ENCODE measurements at places on chromosomes 3 and 15.

DNA sequence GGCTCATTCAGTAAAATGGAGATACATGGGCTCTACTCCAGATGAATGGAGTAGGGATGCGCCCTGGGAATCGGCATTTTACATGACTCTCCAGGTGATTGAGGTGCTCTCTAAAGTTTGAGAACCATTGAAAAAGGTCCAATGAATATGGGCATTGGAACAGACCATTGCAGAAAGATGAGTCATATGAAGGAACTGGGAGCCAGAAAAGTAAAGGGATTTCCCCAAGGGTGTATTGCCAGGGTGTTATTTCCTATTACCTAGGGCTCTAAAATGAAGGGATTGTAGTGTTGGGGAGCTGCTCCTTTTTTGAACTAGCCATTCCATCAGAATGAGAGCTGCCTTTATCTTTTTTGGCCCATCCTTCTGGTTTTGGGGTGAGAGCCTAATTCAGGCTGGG lies 21.7 kb downstream of the CLDN11 start:
- no peak for DNase-seq

- DNase-seq, result no peak
Observed at GRCh38 chr15:101207867-101208288, 44.0 kb downstream of the CHSY1 start.

DNA sequence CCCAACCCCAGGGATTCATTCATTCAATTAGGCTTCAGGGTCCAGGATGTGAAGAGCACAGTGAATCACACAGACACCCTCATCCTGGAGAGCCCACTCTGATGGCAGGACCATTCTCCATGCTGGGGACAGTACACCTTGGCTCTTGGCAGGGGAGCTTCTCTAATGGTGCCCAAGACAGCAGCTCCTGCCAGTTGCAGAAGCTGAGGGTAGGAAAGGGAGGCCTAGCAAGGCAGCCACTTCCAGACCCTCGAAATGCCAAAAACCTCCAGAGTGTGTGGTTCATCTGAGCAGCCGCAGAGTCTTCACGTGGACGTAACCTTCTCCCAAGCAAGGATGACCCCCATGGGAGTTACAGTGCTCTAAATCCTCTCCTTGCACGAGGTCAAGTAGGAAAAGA lies 186.2 kb downstream of the XXYLT1 start:
- no peak for DNase-seq

DNA sequence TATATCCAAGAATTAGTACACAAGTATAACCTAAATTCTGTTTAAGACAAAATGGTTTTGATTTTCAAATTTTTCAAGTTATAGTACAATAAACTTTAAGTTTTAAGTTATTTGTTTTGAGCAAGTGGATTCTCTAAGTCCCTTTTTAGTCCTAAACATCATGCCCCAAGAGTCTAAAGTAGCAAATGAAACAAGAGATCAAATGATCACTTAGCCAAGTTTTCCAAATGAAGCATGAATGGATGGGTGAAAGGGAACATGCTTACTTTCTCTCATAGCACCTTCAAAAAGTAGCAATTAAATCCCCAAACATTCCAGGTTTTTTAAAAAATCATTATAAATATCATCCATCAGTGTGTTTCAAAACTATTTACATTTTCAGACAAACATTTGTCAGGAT lies 19.5 kb downstream of the DLG1 start:
- no peak for DNase-seq

DNA sequence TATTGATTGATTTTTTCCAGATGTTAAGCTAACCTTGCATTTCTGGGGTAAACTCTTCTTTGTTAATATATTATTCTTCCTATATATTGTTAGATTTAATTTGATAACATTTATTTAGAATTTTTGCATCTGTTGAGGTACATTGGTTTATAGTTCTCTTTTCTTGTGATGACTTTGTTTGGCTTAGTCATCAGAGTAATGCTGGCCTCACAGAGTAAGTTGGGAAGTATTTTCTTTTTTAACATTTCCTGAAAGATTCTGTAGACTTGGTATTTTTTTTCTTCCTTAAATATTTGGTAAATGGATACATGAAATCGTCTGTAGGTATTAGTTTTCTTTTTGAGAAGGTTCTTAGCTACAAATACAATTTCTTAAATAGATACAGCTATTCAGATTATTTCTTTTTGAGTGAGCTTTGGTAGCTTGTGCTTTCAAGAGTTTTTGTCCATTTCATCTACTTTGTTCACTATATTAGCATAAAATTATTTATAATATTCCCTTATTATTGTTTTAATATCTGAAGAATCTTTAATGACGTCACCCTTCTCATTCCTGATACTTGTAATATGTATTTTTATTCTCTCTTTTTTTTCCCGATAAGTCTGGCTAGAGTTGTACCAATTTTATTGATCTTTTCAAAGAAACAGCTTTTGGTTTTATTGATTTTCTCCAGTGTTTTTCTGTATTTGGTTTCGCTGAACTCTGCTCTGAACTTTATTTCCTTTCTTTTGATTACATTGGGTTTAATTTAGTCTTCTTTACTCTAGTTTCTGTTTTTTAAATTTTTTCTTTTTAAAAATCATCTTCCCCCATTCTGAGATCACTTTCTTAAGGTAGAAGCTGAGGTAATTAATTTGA lies 6.5 kb upstream of the HPS3 start:
- DNase-seq, result no peak

DNA sequence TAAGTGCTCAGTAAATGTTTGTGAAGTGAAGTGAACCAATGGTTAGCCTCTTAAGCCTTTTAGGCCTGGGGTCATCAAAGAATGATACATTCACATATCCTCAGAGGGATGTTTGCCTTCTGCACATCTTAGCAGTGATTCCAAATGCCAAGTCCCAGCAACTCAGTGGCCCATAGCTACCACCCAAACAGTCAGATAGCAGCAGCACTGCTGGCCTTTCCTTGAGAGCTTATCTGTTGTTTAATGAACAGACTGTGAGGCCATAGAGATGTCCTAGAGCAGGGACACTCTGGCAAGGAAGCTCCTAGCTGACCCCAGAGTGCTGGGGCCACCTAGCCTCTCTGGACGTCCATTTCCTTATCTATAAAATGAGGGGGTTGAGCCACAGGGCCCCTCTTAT lies 86.8 kb downstream of the CYP19A1 start:
- no peak for DNase-seq

- DNase-seq, result no peak
Observed at GRCh38 chr15:45328663-45329062, 49.7 kb downstream of the GATM start.

DNA sequence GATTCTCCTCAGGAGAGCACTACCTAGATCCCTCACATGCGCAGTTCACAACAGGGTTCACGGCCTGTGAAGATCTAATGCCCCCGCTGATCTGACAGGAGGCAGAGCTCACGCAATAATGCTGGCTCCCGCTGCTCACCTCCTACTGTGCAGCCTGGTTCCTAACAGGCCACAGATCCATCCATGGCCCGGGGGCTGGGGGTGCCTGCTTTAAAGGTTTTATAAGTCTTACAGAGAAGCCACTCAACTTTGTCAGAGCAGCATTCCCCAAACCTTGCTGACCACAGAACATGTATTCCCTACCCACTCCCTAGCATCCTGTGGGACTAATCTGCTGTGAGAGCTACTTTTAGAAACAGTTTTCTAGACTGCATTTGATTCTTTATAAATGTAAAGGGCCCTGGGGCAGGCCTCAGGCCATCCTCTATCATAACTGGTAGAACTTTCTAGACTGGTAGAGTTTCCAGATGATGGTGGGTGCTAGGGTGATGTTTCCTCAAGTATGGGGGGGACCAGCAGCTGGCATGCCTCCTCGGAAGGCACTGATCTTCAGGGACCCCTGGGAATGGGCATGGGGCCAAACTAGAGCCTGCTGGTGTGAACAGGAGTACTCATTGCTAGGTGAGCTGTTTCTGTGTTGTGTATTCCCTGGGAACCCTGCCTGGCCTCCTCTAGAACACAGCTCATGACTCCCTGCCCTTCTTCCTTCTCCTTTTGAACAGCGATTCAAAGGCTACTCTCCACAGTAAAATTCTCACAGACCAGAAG lies 25.7 kb upstream of the RAD18 start:
- DNase-seq, result no peak

DNA sequence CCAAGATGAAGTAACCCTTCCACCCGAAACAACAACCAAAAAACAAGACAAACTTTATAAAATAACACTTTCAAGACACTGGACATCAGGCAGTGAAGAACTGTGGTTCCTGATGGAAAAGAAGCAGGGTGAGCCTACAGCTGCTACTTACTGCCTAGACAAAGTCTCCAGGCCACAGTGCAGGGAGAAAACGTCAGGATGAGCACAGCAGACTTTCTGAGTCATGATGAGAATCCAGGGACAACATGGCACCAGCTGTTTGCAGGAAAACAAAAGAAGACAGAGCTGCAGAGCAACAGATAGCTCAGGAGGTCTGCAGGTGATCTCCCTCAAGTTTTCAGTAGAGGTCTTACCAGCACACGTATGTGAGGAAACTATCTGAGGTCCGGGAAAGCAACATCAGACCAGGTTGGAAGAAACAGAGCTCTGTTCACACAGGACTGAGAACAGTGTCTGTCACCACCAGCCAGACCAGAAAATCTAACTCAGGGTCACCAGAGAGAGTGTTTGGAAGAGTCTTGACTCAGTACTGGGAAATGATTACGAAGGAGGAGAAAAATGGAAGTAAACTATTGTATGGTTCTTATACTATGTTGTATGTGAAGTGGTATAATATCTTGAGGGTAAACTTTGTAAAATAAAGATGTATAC lies 108.9 kb downstream of the ANO10 start:
- DNase-seq, result no peak

DNA sequence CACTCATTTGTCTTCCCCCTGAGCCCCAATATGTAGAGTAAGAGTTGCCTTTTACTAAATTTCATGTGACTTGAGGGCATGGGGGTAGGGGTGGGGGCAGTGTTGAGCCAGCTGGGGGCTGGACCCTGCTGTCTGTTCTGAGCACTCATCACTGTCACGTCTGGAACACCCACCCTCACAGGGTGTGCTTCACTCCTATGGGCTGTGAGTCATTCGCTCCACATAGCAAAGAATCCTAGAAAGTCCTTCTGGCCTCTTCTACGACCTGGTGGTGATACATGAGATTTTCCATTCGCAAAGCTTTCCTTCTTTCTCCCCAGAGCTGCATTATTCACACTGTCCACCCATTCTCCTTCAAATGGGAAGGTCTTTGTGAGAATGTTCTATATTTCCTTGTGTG lies 43.6 kb upstream of the MGLL start:
- no peak for DNase-seq

DNA sequence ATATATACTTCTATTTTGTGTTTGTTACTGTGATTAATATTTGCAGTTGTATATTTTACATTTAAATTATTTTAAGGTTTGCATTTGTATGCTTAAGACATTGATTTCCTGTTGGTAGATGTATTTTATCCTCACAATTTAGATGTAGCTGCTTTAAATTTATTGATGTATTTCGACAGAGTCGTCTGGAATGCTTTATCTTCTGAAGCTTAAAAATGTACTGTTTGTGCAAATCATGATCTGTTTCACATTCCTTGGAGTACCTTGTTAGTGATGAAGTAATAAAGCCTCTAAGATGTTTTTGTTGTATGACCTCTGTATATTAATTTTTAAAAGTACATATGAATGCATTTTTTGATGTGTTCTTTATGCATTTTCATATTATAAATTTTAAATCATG lies 1.9 kb downstream of the CHD2 start:
- DNase-seq, result no peak

- DNase-seq, result no peak
Observed at GRCh38 chr3:16122155-16122554, 52.3 kb upstream of the GALNT15 start.

DNA sequence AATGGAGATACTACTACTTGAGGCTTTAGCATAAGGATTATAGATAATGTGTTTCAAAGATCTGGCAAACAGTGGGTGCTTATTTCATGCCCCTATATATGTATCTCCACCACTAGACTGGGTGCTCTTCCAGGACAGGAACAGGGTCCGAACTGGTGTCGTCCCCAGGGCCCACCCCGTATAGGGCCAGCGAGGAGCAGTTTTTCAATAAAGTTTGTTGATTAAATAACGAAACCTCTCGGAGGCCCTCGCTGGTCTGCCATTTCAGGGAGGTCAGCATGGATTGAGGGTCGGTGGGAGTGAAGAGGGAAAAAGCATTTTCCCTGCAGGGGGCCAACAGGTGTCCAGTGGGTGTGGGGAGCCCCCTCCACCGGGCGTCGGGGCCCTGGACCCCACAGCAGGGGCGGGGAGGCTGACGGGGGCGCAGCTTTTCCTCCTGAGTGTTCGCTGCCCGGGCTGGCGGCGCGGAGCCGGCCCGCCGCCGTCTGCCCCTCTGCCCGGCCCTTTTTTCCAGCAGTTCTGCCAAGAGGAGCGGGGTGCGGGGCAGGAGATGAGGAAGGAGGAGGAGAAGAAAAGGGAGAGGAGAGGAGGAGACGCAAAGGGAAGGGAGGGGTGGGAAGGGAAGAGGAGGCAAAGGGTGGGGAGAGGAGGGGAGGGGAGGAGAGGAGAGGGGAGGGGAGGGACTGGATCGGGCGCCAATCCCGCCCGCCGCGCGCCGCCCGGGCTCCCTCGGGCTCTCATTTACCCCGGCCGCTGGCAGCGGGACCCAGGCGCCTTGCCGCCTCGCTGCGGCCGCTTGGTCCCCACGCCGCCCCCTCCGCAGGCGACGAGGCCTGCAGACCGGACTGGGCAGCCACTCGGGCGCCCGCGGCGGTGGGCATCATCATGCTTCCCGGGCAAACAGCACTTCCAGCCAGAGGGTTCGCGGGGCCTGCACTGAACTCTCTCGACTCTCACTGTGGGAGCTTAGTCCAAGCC lies 66.3 kb downstream of the ISG20 start:
- DNase-seq, result no peak

DNA sequence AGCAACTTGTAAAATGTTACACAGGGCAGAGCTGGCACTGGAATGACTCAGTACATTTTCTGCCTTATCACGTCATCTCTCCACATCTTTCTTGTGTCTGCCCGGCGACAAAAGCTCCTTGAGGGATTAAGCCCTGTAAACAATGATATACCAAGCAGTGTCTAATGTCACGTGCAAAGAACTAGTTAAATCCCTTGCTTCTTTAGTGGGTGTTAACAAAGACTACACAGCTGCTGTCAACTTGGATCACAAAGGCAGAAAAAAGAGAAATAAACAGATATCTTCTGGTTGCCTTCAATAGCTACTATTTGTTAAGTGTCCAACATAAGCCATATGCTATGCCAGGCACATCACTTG lies 48.1 kb upstream of the FRMD4B start:
- no peak for DNase-seq

DNA sequence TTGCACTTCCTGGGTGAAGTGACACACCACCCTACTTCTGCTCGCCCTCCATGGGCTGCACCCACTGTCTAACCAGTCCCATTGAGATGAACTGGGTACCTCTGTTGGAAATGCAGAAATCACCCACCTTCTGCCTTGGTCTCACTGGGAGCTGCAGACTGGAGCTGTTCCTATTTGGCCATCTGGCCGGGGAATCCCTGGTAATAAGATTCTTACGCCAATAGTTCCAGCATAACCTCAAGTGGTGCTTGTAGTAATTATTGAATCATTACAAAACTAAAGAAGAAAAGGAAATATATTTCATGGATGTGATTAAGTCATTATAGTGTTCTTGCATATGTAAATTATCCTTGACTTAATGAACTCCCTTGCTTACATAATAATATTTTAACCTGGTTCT lies 841.9 kb downstream of the CADM2 start:
- no peak for DNase-seq

- peak; percentile 93 for DNase-seq
Observed at GRCh38 chr3:184174646-184175492, at the start of gene AP2M1. AP2M1 (plus strand) TSS chr3:184174855; CDS start chr3:184176994, 2,139 bp downstream.

Data from T-helper 1 cell (primary cell).